ENCODE measurements at places on chromosomes 6 and 20.

- DNase-seq, result no peak
These were observed 59.3 kb downstream of the UBE3D start for GRCh38 chr6:83006270-83006905.

- no peak for DNase-seq
These were observed 68.2 kb upstream of the SUPT3H start for GRCh38 chr6:45445749-45446549.

- DNase-seq, result no peak
These were observed 37.5 kb upstream of the ADGRF1 start for GRCh38 chr6:47079638-47080037.

DNA sequence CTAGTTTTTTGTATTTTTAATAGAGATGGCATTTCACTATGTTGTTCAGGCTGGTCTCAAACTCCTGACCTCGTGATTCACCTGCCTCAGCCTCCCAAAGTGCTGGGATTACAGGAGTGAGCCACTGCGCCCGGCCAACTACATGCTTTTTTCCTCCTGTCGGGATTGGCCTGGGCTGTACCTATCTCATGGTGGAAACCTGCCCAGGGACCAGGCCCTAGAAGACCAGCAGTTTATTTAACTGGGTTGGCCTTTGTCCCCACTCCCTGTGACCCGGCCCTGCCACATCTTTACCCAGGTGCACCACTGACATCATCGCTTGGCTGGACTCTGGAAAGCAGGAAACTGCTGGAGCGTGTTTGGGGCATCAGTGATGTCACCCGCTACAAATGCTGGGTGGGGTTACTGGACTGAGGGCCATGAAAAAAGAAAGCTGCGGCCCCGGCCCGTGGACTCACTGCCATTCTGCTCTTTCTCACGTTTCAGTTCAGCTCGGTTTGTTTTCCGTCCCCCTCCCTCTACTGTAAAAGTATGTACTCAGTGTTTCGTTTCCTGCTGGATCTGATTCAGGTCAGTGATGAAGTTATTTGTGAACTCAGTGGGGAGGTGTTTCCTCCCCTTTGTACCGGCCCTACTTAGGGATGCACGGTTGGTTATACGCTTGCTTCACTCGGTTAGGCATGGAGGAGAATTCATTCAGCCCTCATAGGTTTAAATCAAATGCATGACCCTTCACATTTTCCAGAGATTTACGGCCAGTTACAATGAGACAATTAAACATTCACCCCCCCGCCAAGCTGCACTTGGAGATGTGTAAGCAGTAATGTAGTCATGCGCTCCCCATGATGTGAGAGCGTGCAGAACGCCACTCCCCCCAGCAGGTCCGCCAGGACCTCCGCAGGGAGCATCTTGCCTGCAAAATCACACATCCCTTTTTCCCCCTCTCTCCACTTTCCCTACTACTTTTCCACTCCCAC lies 179.3 kb downstream of the MTHFD1L start:
- DNase-seq, result no peak

GRCh38 chr6:52063584-52064344 lies 23.6 kb downstream of the PKHD1 start:
- DNase-seq, result peak; percentile 12

GRCh38 chr6:24492475-24492874 lies 2.3 kb upstream of the ALDH5A1 start:
- no peak for DNase-seq

- no peak for DNase-seq
These were observed 144.2 kb downstream of the CARMIL1 start for GRCh38 chr6:25423358-25423757.

- DNase-seq, result no peak
These were observed 227.7 kb downstream of the MYLK4 start for GRCh38 chr6:2523061-2523460.

DNA sequence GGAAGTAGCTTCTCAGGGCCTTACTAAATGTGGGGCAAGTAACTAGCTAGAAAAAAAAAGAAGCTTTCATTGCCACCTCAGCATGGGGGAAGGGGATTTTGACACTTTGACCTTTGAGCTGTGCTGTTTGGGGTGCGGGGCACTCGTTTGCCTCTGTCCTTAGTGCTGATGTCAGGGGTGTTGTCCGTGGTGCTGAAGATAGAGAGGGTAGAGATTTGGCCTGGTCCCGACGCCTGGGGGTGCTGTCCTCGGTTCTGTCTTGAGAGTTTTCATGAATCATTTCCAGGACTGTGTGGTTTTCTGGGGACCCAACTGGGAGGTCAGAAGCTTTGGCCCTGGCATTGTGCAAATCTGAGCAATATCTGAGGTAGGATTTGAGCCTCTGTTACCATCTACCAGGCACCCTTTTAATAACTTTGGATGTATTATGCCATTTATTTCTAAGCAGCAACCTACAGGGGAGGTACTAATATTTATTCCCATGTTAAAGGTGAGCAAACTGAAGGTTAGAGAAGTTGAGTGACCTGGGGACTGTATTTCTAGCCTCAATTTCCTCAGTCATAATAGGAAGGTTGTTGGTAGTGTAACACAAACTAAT lies 78.0 kb downstream of the DLGAP4 start:
- no peak for DNase-seq

DNA sequence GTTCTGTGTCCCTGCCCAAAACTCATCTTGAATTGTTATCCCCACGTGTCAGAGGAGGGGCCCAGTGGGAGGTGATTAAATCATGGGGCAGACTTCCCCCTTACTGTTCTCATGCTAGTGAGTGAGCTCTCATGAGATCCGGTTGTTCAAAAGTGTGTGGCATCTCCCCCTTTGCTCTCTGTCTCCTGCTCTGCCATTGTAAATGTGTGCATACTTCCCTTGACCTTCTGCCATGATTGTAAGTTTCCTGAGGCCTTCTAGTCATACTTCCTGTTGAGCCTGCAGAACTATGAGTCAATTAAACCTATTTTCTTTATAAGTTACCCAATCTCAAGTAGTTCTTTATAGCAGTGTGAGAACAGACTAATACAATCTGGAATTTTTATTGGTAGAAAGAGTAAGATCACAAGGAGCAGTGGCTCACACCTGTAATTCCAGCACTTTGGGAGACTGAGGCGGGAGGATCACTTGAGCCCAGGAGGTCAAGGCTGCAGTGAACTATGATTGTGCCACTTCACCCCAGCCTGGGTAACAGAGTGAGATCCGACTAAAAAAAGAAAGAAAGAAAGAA lies 47.1 kb upstream of the SLC22A16 start:
- DNase-seq, result no peak

DNA sequence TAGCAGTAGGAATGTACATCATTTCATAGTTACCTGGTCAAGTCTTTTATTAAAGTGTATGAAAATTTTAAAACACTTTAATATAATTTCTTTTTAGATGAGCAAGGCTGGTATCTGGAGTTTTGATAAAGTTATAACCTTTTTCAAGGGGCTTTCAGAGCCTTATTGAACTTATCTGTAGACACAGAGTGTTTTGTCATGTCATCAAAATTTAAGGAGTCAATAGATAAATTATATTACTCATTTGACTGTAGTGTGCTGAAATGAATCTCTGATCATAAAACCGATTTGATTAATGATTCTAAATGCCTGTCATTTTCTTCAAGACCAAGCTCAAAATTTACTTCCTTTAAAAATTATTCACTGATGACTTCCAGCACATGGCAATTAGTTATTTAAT lies 125.6 kb downstream of the ARID1B start:
- DNase-seq, result no peak

DNA sequence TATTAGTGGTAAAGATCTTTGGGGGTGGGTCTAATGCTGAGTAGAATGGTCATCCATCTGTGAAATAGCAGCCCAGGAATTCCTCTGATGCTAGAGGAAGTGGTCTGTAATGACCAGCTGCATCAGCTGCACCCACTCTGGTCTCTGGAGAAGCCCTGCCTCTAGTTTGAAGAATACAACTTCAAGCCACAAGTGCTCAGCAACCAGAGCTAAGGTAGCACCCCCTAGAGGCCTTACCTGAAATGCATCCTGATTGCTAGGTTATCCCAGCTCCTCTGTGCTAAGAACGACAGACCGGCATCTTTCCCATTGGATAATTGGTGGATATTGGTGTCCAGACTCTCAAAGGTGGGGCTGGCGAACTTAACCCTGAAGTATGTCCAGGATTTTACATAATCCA lies 58.2 kb downstream of the DNAH8 start:
- DNase-seq, result no peak

DNA sequence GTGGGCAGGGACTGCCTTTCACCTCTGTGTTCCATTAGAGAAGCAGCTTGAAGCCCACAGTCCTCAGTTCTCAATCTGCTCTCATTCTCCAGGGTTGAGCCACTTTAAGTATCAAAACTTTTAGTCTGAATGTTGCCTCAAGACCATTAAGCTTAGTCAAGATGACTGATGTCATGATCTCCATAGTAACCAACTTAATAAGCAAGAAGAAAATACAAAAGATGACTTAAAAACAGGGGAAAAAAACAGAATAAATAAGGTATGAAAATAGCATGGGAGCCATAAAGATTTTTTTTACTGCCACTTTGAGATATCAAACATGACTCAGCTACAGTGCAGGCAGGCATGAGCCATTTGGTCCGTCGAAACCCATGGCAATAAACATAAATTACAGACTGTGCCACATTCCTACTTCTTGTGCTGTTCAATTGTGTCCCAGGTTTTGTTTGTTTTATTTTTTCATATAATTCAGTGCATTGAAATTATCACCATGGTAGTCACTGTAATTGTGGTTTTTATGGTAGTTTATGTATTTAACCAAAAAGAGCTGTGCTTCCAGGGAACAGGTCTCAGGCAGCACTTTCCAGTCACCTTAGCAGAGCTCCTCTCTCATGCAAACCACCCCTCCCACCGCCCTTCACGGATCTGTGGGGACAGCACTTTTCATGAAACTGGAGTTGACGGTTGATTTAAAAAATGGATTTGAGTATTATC lies 156.5 kb upstream of the INSM1 start:
- DNase-seq, result no peak

- no peak for DNase-seq
These were observed 25.9 kb downstream of the MRS2 start for GRCh38 chr6:24428615-24429014.

GRCh38 chr20:14178528-14178927 lies 158.9 kb downstream of the FLRT3 start:
- no peak for DNase-seq

DNA sequence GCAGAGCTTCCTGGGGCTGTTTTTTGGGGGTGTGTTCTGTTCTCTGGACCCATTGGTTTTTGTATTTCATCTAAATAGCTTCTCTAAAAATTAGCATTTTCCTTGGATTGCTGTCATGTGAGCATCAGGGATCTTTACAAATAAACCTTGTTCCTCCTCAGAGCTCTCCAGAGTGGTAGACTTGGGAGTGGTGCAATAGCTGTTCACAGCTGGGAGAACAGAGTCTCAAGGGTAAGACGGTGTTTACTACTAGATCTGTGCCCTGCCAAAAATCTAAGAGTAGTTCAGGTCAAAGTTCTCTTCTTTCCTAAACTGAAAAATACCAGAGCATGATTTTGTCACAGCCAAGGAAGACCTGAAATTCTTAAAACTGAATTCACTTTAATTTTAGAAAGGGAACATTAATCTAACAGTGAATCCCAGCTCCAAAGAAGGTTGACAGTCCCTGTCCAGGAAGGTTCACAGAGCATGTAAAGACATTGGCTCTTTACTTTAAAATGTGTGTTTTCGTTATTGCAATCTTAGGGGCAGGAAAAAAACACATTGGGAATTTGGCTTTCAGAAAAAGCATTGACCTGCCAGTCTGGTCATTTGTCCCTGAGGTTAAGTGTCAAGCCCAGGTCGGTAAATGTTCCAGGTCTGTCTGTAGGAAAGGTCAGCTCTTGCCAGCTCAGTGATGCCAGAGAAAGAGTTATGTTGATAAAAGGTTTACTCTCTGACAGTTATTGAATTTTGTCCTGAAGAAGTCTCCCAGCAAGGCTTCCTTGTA lies 43.3 kb downstream of the VAPB start:
- no peak for DNase-seq

DNA sequence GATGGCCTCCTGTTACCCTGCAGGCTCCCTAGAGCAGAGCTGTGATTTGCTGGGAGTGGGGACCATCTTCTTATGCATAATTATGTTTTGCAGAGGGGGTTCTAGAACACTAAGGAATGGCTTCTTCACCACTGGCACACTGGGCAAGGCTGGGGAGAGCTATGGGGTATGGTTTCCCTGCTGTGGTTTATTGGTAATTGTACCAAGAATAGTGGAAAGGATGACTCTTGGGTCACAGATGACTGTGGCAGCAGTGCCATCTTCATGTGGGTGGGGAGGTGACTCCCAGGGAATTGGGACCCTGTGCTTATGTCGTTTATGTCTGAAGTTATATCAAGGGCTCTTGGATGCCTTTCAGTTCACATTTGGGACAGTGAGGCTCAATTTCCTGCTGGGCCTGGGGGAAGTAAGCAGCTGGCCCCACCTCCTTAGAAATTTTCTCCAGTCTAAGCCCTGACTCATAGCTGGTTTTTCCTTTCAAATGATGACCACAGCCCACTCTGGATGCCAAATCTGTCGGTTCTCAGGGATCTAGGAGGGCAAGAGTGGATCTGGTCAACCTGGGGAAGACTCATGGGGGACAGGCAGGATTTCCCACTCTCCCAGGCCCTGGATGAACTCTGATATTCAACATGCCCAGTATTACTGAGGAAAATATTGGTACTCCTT lies 230.8 kb downstream of the LRFN2 start:
- no peak for DNase-seq

DNA sequence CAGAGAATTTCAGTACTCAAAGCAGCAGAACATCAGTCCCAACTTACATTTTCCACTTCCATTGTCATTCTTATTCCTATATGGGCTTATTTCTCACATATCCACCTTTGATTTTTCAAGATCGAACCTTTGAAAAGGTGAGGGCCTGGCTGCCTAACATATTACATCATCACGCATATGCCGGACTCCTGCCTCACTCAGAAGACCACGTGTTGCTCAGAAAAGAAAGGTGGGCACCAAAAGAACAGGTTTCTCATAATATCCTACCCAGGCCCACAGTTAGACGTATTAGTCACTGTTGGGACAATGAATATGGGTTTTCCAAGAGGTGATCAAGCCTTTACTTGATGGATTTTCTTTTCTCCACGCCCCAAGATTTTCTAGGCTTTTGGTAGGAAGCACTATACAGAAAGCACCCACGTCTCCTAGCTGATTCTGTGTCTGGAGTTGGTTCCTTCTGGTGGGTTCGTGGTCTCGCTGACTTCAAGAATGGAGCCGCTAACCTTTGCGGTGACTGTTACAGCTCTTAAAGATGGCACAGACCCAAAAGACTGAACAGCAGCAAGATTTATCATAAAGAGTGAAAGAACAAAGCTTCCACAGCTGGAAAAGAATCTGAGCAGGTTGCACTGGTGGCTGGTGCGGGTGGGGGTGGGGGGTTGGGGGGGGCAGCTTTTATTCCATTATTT lies 168.9 kb downstream of the ATXN1 start:
- DNase-seq, result no peak

DNA sequence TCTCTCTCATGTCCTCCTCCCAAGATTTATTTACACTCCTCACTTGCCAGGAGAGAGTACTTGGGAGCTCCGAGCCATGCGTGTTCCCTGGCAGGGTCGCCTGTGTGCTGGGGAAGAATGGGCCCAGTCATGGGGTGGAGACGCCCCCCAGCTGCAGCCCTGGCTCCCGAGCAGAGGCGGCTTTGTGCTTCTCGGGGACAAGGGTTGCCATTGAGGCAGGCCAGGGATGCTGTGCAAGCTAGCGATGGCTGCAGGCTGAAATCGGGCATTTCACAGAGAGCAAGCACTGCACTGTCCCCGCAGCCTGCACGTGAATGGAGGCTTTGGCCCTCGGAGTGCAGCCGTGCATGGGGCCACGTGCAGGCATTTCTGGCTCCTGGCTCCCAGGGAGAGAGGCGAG lies 23.8 kb downstream of the PHACTR3 start:
- no peak for DNase-seq

All from effector memory CD4-positive, alpha-beta T cell (primary cell).